ENCODE measurements at places on chromosomes 6 and 20.

GRCh38 chr6:115717472-115717871 lies 343.2 kb downstream of the FRK start:
- no peak for DNase-seq

- DNase-seq, result no peak
These were observed 81.8 kb downstream of the JAG1 start for GRCh38 chr20:10591946-10592521.

DNA sequence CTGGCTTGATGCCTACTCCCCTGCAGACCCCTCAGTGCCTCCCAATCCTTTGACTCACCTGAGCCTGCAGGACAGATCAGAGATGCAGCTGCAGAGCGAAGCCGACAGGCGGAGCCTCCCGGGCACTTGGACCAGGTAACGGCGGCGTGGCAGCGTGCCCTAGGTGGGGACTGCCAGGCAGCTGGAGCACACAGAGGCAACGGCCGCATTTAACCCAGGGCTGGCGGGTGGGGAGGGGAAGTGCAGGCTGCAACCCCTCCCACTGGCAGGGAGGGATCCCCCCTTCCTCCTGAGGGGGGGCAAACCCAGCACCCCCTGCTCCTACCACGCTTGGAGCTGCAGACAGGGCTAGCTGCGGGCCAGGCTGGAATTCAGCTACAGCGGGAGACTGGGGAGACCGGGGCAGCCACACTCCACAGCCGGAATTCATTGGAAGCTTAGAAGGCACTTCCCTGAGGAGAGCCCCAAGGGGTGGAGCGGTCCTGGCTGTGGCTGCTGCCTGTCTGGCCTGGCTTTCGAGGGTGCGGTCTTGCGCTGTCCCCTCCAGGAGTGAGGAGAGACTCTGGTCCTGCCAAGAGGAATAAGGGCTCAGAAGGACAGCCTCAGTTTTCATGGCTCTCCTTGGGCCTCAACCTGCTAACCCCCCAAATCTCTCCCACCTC lies at the start of gene MATN4:
Gene MATN4 (minus strand): TSS at position 183 of the 662 bp plus-strand sequence. CDS start 2,717 bp downstream, outside the sequence.
- no peak for DNase-seq

GRCh38 chr6:149335924-149336608 lies 18.6 kb downstream of the TAB2 start:
- no peak for DNase-seq

GRCh38 chr20:57245997-57246396 lies 20.4 kb downstream of the BMP7 start:
- no peak for DNase-seq
